ENCODE measurements at places on chromosomes 4 and X.
A peak's percentile ranks its signal among the peaks of the same experiment; 100 is the strongest.

DNA sequence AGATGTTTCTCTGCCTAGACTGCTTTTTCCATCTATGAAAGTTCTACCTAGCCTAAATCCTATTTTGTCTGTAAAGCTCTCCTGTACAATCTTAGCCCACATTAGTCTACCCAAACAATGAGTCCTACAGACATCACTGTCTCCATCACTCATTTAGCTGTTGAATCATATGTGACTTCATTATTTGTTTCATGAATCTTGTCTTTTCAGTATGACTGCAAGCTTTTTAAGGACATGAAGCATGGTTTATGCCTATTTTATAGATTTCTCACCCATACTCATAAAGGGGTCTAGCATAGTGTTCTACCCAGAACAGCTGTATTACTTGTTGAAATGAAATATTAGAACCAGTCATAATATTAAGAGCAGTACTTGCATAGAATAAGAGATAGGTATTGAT lies 13.0 kb downstream of the AMMECR1 start:
- no peak for DNase-seq

GRCh38 chr4:181971411-181971810 lies 271.8 kb upstream of the TENM3 start:
- DNase-seq = no peak

GRCh38 chrX:155094468-155095061 lies 23.3 kb downstream of the BRCC3 start:
- no peak for DNase-seq

GRCh38 chr4:173039617-173040577 lies 128.7 kb upstream of the GALNT7 start:
- DNase-seq = no peak

- DNase-seq = no peak
These were observed 6.1 kb downstream of the SCARB2 start for GRCh38 chr4:76207549-76207948.

DNA sequence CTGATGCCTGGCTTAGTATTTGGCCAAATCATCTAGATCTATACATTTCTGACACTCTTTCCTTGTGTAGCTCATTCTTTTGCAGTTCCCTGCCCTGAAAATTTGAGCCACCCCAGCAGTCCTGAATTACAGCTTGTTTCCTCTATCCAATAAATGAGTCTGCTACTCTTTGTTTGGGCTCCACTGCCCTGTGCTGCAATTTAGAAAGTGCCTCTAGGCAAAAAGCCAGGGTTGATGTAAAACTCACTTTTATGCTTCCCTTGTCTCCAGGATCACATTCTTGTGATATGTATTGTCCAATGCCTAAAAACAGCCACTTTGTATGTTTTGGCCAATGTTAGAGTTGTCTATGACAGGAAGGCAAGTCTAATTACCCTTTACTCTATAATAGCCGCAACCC lies 101.7 kb upstream of the MAP3K15 start:
- DNase-seq = no peak

DNA sequence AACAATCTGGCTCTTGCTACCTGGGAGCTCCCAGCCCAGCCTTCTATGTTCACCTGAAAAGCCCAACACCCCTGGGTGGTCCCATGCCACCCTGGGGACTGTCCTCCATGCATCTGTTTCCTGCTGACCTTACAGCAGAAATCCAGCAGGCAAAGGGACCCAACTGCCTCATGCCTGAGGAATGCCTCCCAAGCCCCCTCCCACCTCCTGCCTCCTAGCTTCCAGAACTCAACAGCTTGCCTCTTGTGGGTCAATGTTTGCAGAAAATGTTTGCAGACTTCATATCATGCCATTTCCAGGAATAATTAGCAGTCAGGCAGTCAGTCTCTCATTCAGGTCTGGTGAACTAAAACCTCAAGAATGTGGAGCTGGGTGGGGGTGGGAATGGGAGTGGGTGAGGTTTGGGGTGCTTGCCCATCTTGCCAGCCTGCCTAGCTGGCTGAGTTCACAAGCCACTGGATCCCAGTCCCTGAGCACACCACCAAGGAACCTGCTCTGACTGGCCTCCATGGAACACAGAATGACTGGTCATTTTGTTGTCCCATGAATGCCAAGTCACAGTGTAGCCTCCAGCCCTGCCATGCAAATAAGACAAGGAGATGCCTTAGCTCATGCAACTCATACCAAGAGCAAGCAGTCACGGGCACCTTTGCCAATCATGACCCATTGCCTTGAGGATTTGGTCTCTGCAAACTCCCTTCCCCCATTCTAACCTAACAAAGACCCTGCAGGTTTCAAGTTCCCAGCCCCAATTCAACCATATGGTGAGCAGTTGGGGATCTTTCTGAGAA lies 12.1 kb upstream of the PLAC1 start:
- DNase-seq = no peak

- DNase-seq = no peak
These were observed 641.1 kb downstream of the RAPGEF2 start for GRCh38 chr4:159743971-159744370.

- no peak for DNase-seq
These were observed 194.8 kb downstream of the AFF2 start for GRCh38 chrX:148695255-148695654.

DNA sequence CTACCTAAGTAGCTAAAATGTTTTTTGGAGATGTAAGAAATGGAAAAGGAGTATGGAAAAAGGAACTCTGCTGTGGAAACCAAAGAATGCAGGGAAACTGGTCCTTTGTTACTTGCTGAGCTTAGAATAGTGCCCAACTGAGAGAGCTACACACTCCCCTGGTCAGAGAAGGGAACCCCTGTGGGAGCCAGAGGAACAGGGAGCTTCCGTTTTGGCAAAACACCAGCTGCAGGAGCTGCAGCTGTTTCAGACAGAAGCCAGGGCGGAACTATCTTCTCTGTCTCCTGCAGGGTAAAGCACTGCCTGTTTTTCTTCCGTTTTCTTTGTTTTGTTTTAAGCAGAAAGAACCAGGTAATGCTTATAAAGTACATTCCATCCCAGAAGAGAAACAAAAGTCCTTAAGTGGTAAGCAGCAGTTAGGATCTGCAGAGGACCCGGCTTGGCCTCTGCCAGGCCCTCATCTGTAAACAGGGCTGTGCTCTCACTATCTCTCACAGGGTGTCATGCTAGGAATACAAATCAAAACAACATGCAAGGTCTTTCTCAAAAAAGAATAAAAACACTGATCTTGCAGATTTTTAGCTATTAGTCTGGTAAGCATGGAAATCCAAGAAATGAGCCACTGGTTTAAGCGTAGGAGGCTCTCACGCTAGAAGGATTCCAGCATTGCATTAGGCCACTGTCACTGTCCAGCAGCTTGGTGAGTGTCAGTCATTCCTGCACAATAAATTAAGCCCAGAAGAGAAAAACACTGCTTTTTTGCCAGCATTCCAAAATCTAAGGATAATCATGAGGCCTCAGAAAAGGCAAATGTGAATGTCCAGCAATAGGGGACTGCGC lies 76.1 kb downstream of the CHST7 start:
- peak; percentile 15 for DNase-seq

GRCh38 chrX:17072721-17073230 lies 126.3 kb downstream of the REPS2 start:
- DNase-seq = no peak

DNA sequence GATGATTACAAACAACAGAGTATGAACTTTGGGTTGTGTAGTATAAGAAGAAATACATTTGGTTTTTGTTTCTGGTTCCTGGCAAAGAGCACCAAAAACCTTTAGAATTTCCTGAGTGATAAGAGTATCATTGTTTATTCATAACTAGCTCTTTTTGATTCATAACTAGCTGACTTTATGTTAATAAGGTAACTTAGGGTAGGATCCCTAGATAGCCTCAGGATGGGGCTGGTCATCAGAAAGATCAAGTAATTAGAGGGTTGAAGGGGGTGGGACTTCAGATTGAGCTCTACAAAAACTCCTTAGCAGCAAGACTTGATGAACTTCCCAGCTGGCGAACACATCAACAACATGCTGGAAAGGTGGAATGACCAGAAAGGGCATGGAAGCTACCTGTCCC lies 166.5 kb downstream of the SCFD2 start:
- DNase-seq = no peak

GRCh38 chrX:125492439-125492838 lies 172.8 kb downstream of the TEX13C start:
- DNase-seq = no peak

- no peak for DNase-seq
These were observed 440.0 kb downstream of the PCDH7 start for GRCh38 chr4:31160146-31160545.

DNA sequence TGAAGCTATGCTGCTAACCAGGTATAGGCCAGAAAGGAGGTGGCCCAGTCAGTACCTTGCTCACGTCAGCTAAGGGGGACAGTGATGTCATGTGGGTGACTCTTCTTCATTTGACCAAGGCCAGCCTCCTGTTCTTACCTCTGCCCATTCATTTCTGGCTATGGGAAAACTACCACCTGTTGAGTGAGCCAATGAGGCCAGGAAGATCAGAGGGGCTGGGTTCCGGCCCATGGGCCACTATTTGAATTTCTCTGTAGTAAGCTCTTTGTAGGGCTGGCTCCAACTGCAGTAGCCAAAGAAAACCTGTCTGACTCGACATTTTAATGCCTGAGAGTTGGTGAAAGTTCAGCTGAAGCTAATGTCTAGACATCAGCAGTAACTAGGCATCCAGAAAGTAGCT lies 102.6 kb downstream of the AKAP4 start:
- DNase-seq = no peak

DNA sequence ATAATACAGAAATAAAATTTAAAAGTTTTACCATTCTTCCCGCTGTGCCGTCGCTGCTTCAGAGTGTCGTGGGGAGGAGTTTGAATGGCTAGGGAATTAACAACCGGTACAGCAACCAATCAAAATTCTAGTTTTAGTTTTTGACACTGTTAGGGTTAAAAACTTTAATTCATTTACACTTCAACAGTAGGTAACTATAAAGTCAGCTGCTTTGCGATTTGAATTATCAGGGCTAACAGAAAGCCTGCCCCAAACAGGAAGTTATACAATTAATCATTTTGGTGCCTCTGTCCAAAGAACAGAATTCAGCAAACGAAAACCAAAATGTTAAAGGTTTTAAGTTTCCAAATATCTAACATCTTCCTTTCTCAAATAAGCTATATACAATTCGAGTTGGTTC lies 2.3 kb downstream of the HNRNPD start:
- no peak for DNase-seq

- DNase-seq = no peak
These were observed 598.4 kb upstream of the FTHL17 start for GRCh38 chrX:31670245-31670644.

GRCh38 chr4:38965866-38966265 lies 66.3 kb downstream of the TMEM156 start:
- no peak for DNase-seq

DNA sequence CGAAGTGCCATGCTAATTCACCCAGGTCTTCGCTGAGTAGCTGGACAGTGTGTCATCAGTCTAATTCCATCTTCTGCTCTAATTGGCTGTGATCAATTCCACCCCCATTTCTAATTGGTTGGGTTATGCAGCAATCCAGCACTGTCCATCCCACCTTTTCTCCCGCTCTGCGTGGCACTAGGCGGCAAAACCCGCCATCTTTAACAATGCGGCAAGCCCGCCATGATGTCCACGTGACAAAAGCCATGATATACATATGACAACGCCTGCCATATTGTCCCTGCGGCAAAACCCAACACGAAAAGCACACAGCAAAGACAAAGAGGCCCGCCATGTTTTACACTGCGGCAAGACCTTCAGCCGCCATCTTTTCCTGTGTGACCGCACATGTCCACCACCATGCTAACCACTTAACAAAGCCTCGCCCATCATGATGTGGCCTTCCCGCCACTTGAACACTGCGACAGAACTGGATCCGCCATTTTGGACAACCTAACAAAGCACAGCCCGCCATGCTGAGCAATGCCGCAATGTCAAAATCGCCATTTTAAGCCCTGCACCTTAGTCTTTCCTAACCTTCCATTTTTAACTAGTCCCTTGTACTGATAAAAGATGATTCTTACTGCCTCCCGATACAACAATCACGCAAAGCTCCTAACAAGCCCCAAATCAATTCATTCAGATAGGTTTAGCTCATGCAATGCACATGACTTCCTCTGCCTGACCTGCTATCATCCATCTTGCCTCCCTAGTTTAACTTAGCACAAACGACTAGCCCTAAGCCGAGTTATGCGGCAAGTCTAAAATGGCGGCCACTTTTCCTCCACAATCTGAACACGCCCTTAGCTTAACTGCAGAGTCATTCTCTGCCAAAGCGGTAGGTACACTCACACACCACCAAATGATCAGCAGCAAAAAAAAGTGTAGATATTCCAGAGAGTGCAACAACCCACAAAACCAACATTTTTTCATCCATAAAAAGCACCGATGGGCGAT lies 288.3 kb downstream of the CHIC1 start:
- DNase-seq = no peak

- no peak for DNase-seq
These were observed 95.2 kb downstream of the ATG4A start for GRCh38 chrX:108186811-108187210.

DNA sequence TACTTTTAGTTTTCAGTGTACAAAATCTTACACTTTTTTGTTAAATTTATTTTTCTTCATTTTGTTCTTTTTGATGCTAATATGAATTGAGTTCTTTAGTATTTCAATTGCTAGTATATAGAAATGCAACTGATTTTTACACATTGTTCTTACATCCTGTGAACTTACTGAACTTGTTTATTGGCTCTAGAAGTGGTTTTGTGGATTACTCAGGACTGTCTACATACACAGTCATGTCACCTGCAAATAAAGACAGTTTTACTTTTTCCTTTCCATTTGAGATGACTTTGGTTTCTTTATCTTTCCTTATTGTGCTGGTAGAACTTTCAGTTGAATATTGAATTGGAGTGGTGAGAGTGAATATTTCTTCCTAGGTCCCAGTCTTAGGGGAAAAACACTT lies 40.8 kb upstream of the ANXA10 start:
- DNase-seq = no peak

DNA sequence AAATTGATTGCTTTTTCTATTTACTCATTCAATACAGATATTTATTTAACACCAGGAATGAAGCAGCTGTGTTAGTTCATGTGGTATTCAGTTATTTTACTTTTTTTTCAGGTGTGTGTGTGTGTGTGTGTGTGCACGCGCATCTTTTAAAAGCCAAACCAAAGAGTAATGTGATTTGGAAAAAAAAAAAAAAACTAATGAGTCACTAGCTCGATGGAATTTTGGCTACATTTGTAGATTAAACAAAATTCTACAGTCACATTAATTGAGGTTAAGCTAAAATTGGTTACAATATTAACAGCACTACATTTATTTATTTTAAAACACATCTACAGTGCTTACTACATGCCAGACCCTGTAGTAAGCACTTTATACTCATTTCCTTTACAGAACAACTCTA lies 66.8 kb downstream of the HHIP start:
- DNase-seq = no peak

- no peak for DNase-seq
These were observed 187.7 kb downstream of the ENOX2 start for GRCh38 chrX:130715299-130715698.
